Erythroblast (primary cell): ENCODE measurements at places on chromosomes 2 and 18.

DNA sequence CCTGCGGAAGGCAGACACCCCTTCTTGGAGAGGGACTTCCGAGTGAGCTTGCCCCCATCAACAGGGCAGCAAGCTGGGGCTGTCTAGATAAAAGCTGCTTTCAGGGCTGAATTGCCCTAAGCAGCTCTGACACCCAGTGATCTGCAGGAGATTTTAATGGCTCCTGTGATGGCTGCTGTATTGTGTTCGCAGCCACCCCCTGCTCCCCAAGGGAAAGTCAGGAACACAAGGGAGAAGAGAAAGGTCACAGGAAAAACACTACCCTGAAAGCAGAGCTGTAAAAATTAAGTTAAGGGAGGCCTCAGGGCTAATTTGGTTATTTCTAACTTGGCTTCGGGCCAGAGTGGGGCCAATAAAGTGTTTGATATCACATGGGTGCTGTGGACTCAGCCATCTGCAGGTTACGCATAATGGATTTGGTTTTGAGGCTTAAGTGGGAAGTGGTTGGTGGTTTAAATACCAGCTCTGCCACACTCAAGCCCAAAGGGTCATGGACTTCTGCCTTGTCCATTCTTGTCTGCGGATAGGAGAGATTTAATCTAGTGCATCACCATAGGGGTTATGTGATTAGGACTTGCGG lies 147.6 kb downstream of the CLIP4 start:
- no peak for DNase-seq

- DNase-seq = no peak
Measured at GRCh38 chr2:66721776-66722175, 286.9 kb downstream of the MEIS1 start.

- DNase-seq = no peak
Measured at GRCh38 chr2:72991980-72992733, 74.8 kb downstream of the EMX1 start.

GRCh38 chr18:13453714-13454113 lies 235.2 kb downstream of the LDLRAD4 start:
- DNase-seq = no peak

GRCh38 chr2:191629001-191629453 lies 48.9 kb upstream of the NABP1 start:
- DNase-seq = no peak

DNA sequence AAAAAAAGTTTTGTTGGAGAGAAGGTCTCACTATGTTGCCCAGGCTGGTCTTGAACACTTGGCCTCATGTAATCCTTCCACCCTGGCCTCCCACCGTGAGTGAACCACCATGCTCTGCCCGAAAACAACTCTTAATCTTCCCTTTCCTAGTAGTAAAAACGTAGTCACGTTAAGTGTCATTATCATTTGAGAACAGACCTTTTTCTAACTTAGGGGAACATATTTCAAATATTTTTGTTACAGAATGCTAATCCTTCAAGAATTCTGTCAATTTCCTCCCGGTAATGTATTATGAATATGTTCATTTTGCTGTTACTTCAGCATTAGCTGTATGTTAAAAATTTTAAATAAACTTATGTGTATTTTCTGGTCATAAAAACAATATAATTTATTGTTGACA lies 49.7 kb downstream of the MTA3 start:
- no peak for DNase-seq

DNA sequence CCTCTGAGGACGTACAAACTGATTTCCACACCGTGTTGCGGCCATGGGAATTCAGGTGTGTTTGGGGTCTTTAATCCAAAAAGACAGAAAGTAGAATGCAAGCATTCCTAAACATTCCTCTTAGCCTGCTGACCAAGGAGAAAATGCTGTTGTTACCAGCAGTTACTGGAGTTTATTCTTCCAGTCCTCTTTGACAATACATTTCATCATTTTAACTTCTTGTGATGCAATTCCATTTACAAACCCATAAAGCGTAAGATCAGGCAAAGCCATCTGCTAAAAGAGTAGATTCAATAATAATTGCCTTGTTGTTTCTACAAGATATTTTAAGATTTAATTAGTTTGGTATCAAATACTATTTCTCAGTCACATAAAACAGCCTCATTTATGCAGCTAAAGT lies 32.7 kb downstream of the SPIRE1 start:
- no peak for DNase-seq

DNA sequence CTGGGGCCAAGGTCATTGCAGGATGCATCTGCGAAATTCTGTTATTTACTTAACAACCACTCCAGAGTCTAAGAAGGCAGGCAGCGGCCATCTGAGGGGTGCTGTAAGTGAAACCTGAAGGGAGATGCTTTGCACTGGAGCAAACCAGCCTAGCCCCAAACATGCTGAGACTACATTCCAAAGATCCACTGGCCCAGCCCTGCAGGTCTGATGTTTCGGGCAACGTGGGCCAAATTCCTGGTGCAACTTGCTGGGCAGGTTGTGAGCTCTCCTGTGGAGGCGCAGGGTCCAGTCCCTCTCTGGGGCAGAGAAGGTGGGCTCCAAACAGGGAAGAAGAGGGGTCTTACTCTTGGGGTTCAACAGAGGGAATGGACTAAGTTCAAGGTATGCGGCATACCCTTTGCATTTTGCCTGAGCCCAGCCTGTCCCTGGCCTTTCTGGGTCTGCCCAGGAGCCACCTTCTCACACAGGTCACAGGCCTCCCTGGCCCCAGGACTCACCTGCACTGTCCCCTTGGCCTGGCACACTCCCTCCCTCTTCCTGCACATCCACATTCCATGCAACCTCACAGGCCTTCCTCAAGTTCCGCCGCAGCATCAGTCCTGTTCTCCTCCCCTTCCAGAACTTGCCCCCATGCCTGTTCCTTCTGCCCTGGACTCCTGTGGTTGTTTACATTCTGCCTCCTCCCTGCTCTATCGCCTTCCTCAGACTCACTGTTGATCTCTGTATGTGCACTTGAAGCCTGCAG lies 5.1 kb upstream of the MAL start:
- DNase-seq = no peak

DNA sequence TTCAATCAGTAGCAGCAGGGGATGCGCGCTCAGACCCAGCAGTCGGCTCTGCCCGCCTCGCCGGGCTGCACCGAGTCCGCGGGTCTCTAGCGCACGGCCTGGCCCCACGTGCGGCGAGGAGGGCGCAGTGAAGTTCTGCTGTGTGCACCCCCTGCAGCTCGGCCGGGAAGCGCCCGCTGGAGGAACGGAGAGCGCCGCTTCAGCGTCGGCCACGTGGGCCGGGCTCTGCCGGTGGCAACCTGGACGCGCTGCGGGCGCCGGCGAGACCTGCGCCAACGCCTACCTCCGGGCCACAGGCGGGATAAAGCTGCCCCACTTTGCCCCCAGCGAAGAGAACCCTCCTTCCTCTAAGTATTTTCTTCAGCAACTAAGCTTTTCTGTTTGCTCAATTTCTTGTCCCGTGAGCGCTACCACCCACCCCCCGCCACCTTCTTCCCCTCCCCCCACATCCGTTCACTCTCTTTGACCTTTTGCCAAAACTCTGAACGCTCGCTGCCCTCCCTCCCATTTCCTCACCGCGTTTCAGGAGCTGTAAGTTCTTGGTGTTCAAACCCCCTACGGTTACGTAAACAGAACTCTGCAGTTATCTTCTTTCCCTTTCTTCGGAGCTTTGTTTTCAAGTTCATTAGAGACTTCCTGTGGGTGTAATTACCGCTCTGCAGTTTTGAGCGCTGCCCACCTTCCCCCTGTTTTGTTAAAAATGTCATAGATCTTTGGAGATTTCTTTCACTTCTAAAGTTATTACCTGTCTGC lies 42.6 kb upstream of the EDAR start:
- DNase-seq = no peak

DNA sequence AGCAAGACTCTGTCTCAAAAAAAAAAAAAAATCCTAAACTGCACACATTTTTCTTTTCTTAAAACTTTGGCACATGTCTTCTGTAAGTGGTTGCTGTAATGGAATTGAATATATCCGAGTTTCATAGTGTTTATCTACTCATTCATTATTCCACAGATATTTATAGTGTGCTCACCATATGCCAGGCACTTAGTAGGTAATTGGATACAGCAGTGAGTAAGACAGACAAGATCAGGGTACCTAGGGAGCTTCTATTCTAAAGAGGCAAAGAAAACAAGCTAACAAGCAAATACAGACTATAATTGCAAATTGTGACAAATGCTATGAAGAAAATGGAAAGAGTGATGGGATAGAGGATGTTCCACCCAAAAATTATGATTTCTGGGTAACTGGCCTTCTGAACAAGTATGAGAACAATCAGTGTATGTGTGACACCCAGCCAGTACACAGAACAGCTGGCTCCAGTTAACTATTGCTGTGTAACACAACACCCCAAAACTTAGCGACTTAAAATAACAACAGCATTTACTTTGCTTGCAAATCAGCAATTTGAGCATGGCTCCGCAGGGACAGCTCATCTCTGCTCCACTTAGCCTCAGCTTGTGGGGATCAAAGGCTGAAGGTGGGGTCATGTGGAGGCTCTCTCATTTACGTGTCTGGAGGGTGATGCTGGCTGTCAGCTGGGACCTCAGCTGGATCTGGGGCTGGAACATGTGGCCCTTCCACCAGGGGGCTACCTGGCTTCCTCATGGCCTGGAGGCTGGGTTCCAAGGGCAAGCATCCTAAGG lies 224.9 kb downstream of the INSIG2 start:
- DNase-seq = no peak

GRCh38 chr2:1811258-1811970 lies 67.1 kb upstream of the PXDN start:
- DNase-seq = no peak

GRCh38 chr2:102005989-102006885 lies 14.5 kb downstream of the IL1R2 start:
- peak; percentile 44 for DNase-seq

GRCh38 chr18:78757014-78757413 lies 222.6 kb upstream of the SALL3 start:
- no peak for DNase-seq

DNA sequence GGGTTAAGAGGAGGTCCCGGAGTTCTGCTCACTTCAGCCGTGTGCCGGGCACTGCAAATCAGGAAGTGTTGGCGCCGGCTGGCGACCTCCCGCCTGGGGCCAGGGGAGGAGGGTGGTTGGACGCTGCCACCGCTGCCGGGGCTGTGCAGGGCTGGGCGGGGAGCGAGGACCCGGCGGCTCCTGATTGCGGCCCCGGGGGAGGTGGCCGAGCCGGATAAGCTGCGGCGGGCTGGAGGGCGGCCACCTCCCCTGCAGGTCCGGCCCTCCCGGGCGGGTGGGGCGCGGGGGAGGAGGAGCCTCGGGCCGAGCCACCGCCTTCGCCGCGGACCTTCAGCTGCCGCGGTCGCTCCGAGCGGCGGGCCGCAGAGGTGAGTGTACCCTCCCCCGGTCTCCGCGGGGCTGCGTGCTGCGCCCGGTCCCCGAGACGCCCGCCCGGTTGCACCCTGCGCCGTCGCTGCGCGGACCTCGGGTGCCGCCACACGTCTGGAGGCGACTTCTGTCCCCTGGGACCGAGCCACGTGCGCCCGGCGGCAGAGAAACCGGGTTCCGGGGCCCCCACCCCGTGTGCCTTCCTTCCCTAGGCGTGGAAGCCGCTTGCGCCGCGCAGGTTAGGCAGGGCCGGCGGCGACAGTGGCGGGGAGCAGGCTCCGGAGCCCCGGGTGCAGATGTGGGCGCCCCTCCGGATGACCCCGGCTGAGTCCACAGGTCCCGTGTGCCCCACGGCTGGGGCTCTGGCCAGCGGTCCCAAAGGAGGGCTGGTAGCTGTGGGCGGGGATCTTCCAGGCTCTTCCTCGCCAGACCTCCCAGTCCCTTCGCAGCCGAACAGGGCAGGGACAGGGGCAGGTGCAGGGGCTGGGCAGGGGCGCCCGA lies at the start of gene STEAP3:
STEAP3 (plus strand) TSS at position 314 of the 870 bp plus-strand sequence. CDS start 7,179 bp downstream, outside the sequence.
- peak; percentile 95 for DNase-seq

DNA sequence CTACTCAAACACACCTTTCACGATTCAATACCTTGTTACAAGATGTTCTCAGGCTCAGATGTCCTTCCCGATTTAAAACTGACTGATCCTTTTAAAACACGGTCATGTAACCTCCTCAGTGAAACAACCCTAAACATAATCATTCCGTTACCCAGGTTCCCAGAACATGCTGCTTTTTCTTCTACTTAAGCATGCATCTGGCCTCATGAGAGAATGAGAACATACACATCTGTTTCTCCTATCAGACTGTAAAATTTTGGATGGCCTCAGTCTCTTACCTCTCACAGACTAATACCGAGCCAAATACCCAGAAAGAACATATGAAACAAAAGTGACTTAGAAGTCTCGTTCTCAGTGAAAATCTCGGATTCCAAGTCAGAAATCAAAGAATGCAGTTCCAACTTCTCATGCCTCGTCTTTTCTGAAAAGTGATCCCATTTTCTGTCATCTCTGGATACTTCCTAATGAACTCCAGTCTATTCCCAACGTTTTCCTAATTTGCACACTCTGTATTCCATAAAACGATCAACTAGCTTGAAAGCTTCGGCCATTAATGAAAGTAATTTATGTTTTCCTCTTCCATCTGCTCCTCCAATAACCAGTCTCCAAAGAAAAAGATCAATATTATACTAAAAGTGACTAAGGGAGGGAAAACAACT lies 919 bp downstream of the SF3B1 start:
- peak; percentile 46 for DNase-seq

DNA sequence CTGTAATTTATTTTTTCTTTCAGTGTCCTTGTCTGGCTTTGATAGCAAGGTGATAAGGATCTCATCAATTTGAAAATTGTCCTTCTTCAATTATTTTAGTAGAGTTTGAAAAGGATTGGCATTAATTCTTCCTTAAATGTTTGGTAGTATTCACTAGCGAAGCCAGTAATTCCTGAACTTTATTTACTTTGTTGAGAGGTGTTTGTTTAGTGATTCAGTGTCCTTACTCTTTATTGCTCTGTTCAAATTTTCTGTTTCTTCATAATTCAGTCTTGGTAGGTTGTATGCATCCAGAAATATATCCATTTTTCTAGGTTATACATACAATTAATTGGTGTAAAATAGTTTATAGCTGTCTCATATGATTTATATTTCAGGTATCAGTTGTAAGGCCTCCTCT lies 676.7 kb upstream of the POU3F3 start:
- no peak for DNase-seq

DNA sequence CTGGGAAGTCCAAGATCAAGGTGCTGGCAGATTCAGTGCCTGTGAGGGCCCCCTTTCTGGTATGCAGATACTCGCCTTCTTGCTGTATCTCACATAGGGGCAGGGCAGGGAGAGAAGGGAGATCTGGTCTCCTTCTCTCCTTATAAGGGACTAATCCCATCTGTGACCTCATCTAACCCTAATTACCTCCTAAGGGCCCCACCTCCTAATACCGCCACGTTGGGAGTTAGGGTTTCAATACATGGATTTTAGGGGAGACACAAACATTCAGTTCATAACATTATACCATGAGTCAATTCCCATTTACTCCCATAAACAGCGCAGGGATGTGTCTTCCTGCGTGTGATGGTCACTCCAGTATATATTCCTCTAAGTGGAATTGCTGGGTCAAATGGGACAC lies 73.8 kb upstream of the TXNDC2 start:
- DNase-seq = peak; percentile 33

DNA sequence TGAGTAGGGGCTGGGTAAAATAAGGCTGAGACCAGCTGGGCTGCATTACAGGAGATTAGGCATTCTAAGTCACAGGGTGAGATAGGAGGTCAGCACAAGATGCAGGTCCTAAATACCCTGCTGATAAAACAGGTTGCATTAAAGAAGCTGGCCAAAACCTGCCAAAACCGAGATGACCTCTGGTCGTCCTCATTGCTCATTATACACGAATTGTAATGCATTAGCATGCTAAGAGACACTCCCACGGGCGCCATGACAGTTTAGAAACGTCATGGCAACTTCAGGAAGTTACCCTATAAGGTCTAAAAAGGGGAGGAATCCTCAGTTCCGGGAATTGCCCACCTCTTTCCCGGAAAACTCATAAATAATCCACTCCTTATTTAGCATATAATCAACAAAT lies 132.2 kb downstream of the ARL4C start:
- DNase-seq = peak; percentile 3

- DNase-seq = no peak
Measured at GRCh38 chr2:8799004-8799403, 38.4 kb downstream of the KIDINS220 start.
